ENCODE measurements at places on chromosomes 7 and 10.

DNA sequence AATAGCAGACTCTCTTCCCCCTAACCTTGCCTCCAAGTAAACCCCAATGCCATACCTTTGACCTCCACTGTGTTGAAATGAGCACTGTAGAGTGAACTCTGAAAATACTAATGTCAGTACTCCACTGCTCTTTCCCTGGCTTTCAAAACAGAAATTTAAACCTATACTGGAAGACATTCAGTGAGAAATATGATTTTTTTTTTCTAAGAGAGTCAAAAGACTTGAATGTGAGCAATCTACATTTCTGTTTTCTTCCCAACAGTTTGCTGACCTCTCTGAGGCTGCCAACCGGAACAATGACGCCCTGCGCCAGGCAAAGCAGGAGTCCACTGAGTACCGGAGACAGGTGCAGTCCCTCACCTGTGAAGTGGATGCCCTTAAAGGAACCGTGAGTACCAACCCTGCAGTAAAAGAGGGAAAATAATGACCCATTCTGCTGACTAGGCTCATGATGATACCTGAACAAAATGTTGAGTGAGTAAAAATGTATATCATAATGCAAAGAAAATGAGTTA, 6.4 kb downstream of the VIM start:
- DNase-seq, result no peak

GRCh38 chr10:33715303-33715975, 381.0 kb upstream of the NRP1 start:
- no peak for DNase-seq

- DNase-seq, result no peak
Observed at GRCh38 chr10:90314718-90315117, 543.1 kb downstream of the HTR7 start.

DNA sequence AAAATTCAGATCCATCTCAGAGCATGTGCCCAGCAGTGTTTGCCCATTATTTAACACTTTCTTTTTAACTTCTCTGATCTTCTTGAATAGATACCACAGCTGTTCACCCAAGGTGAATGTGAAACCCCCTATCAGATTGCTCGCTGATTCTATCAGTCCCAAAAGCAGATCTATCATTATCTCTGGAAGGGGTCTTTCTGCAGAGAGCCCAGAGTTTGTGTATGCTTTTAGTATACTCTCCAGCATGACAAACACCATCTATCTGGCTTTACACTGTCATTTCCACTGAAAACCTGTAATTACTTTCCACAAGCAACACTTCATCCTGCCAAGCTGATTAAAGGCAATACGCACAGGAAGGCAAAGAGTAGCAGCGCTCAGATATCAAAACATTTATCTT, 168.2 kb downstream of the CACNA2D1 start:
- DNase-seq, result no peak

DNA sequence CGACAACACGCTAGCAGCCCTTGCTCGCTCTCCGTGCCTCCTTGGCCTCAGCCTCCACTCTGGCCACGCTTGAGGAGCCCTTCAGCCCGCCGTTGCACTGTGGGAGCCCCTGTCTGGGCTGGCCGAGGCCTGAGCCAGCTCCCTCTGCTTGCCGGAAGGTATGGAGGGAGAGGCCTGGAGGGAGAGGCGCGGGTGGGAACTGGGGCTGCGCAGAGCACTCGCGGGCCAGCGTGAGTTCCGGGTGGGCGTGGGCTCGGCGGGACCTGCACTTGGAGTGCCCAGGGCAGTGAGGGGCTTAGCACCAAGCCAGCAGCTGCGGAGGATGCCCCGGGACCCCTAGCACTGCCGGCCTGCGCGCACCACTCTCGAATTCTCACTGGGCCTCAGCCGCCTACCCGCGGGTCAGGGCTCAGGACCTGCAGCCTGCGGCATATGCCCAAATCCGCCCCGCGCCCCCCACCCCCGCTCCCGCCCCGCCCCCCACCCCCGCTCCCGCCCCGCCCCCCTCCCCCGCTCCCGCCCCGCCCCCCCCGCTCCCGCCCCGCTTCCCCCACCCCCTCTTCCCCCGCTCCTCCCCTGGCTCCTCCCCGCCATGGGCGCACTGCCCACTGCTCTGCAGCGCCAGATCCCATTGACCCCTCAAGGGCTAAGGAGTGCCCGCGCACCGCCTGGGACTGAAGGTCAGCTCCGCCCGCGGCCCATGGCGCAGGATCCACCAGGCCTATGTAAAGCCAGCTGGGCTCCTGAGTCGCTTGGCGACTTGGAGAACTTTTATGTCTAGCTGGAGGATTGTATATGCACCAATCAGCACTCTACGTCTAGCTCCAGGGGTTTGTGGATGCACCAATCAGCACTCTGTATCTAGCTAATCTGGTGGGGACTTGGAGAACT, 15.9 kb upstream of the ACBD5 start:
- no peak for DNase-seq

DNA sequence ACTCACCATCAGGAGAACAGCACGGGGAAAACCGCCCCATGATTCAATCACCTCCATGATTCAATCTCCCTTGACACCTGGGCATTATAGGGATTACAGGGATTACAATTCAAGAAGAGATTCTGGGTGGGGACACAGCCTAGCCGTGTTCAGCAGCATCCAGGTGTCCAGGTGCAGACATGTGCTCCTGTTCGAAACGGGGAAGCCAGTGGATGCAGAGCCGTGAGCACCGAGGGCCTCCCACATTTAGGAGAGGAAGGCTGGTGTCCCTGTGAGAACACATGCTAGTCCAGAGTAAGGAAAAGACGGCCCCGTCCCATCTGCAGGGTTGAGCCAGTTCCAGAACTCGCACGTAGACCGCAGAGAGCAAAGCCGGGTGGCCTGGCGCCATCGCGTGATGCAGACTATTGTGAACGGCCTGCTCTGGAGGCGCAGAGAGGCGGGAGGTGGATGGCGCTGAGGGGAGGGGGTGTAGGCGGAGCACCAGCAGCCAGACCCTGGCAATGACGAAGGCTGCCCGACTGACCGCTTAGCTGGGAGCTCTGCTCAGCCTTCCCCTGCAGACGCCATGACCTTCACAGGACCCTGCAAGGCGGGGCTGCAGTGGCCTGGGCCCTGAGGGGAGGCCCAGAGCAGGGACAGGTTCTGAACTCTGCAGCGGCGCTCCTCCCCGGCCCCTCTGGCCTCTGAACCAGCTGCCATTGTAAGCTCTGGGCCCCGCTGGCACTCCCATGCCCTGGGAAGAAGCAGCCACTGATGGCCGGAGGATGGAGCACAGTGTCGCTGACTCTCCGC, 141.6 kb upstream of the TCERG1L start:
- no peak for DNase-seq

DNA sequence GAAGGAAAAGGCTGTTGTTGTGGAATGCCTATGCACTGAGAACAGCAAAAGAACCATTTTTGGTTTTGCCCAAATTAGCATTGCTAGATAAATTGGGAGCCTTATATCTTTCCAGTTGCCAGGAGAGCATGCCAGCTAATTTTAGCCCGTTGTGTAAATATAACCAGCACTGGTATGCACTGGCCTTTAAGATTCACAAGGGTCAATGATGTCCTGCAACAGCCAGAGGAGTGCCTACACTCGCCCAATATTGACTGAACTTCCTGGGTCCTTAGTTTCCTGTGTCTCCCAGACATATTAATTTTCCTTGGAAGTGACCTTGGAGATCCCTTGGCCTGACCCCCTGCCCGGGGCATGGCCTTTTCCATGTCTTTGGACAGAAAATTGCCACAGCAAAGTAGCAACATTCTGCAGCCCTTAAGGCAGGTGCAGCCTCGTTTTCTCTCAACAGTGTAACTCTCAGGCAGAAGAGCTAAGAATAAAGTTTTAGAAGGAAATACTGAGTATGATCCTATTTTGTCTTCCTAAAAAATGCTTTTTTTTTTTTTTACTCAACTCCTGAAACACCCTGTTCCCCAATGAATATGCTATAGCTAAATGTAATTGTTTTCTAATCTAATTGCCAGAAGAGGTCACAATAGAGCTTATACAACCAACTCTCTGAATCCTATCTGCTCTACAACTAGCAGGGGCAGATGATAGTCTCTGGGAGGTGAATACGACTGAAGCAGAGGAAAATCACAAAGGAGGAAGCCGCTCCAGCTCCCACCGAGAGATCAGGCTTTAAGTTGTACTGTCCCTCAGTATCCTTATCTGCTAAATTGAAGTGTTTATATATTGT, 131.9 kb upstream of the PCGF5 start:
- peak; percentile 56 for DNase-seq

DNA sequence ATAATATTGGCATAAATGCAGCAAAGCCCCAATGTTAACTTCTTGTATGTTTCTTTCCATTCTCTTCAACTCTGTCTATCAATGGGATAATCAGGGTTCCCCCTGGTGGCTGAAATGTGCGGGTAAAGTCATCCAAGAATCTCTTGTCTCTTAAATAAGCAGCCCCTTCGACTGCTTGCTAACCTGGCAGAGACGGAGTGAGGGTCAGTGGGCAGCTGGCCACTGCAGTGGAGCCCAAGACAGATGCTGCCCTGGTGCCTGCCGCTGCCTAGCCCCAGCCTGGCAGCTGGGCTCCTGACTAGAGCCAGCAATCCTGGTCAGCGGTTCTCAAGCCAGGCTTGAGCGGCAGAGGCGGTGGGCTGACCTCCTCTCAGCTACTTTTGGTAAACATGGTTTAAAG, 248.9 kb downstream of the COBL start:
- peak; percentile 69 for DNase-seq

- peak; percentile 77 for DNase-seq
Observed at GRCh38 chr7:107463139-107464078, 6.4 kb upstream of the GPR22 start.

DNA sequence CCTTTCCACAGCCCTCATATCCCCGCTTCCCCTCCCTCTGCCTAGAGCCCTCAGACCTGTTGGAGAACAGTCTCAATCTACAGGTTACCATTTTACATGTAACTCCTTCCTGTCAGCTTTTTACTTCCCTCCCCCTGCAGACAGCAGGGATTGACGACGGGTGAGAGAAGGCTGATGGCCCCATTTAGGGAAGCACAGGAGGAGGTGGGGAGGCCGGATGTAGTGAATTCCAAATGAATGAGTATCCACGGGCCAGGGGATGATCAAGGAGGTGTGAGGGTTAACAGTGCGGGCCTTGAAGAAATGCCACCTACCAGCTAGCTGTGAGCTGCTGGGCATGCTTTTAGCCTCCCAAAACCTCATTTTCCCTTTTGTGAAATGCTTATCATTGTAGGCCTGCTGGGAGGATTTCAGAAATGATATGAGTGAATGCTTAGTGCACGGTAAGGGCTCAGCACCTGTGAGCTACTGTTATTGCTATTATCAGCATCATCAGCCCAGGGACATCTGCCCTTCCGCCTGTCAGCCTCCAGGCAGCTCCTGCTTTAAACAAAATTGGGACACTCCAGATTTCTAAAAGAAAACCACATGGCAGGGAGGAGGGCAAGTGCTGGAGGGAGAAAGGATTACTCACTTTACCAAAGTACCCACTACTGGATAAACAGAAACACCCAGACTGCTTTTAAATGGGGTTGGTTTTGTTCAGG, 6.5 kb upstream of the NANOS1 start:
- peak; percentile 90 for DNase-seq

DNA sequence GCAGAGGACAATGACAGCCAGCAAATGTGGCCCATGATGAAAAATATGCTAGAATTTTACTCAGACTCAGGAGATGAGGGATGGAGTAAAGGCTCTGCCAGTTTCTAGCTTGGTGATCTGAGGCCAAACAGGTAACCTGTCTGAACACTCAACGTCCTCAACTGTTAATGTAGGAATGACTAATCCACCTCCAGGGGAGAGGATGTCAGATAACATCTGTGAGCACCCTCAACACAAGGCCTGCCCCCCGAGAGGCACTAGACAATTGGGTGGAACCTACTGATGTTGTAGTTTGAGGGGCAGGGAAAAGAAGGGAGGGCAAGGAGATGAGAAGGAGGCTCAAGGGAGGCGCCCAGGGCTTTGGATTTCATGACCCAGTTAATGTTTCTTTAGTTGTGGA, 445.1 kb downstream of the PLXNA4 start:
- no peak for DNase-seq

DNA sequence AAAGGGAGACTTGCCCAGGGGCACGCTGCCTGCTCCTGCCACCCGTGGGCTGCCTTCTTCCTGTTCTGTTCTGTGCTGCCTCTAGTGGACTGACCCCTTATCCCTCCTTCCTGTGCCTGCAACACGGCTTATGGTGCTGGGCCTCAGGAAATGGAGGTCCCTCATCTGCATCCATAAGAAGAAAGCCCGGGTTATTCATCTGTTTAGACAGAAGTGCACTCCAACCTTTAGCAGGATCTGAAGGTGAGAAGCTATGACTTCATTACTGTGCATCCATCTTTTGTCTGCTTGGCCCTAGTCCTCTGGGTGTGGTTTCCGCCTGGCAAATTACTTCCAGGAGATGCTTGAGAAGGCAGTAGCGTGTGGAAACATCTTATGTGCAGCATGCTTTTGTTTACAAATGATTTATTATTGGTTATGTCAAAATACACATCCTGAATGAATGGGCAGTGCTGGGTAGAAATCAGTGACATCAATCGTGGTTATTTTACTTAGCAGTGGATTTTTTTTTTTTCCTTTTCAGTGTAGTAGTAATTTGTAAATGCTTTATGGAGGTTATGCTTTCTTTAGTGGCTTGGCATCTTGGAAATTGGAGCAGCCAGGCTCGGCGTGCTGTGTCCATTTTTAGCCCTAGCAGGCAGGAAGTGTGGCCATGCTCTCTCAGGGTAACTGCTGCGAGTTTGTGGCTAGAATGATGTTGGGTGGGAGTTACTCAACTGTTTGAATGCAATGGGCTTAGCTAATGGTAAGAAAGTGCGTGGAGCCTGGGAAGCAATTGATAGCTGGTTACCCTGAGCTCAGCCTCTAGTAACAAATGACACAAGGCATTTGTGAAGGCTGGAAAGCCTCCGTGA, 12.7 kb downstream of the PTPRE start:
- peak; percentile 79 for DNase-seq

DNA sequence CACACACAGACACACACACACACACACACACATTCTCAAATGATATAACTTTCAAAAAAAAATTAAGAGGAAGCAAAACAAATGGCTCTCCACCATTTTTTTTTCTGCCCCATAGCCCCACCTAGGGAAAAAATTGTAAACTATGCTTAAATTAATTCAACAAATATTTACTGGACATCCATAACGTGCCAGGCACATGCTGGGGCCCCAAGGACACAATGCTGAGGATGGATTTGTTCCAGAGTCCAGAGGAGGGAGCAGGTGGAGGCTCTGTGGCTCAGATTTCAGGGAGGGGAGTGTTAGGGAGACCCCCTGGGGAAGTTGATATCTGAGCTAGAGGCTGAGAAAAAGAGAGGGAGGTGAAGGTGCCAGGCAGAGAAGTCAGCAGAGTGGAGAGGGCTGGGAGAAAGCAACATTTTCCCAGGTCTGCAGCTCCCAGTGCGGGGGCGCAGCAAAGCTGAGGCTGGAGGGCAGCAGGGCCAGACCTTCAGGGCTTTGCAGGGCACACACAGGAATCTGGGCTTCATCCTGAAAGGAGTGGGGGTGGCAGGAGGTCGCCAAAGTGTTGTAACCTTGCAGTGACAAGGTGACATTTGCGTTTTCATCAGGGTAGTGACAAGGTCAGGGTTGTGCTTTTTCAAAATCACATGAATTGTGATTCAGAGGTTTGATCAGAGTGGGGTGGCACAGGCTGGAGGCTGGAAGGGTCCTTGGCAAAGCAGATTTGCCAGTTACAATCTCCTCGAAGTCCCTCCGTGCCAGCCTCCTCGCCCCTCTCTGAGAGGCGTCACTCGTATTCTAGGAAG, 261.6 kb downstream of the WDR11 start:
- no peak for DNase-seq

GRCh38 chr10:117610321-117610720, 67.8 kb downstream of the EMX2 start:
- DNase-seq, result no peak
